NCI-H146 (cell line): ENCODE measurements at places on chromosomes 7 and 10.

- DNase-seq = no peak
These were observed 122.5 kb downstream of the CTNNA3 start for GRCh38 chr10:67573484-67573883.

GRCh38 chr7:133645884-133646391, 393.1 kb downstream of the EXOC4 start:
- DNase-seq = no peak

DNA sequence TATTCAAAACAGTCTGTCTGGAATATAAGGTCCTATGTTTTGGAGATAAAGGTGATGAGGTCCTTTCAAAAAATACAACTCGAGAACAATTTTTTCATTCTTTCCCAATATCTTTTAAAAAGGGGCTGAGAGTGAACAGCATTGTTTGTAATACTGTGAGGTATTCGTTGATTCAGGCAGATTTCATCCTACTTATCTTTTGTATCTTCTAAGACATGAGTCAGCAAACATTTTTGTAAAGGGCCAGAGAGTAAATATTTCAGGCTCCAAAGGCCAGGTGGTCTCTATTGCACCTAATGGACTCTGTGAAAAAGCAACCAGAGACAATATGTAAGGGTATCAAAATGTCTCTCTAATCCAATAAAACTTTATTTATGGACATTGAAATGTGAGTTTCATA, 8.1 kb upstream of the ANK3 start:
- no peak for DNase-seq

- DNase-seq = no peak
These were observed 10.1 kb downstream of the UNCX start for GRCh38 chr7:1242606-1243289.

DNA sequence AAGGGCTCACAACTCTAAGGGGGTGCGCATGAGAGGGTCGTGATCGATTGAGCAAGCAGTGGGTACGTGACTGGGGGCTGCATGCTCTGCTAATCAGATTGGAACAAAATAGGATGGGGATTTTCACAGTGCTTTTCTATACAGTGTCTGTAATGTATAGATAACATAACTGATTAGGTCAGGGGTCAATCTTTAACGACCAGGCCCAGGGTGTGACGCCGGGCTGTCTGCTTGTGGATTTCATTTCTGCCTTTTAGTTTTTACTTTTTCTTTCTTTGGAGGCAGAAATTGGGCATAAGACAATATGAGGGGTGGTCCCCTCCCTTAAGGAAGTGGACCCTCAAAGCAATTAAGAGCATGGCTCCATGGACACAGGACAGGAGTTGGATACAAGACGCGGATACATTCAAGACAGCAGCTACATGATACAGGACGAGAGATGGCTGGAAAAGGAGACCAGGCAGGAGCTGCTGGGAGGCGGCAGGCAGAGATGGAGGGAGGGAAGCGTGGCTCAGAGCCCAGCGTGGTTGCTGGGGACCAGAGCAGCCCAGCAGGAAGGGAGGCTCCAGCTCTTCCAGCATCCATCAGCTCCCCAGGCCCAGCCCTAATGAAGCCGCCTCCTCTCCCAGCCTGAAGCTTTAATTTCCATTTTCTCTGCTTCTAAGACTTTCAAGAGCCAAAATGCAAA, 31.6 kb downstream of the GSDME start:
- no peak for DNase-seq

GRCh38 chr7:103729026-103729425, 260.4 kb downstream of the RELN start:
- DNase-seq = no peak

- DNase-seq = no peak
These were observed 54.4 kb downstream of the ITGB8 start for GRCh38 chr7:20385126-20385525.

- no peak for DNase-seq
These were observed 123.0 kb upstream of the SFMBT2 start for GRCh38 chr10:7533657-7534479.

- peak; percentile 18 for DNase-seq
These were observed 66.9 kb upstream of the FHIP2A start for GRCh38 chr10:114754445-114755320.

- no peak for DNase-seq
These were observed 3.7 kb upstream of the PLPP4 start for GRCh38 chr10:120453319-120453718.

DNA sequence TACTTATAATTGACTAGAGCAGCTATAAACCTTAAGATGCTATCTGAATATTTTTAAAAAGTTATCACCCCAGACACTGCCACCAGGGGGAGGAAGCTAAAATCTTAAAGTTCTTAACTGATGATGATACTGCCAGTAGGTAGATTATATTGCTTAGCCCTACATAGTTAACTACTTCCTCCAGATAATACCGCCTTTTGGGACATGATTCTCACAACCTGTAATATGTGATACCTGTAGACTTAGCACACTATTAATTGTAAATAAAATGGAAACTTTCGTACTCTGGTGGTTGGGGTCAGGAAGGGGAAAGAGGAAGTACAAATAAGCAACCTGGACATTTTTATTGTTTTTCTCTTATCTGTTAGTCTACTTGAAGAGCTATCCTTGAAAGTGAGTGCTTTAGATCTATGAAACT, 268.9 kb downstream of the ADK start:
- DNase-seq = peak; percentile 49

DNA sequence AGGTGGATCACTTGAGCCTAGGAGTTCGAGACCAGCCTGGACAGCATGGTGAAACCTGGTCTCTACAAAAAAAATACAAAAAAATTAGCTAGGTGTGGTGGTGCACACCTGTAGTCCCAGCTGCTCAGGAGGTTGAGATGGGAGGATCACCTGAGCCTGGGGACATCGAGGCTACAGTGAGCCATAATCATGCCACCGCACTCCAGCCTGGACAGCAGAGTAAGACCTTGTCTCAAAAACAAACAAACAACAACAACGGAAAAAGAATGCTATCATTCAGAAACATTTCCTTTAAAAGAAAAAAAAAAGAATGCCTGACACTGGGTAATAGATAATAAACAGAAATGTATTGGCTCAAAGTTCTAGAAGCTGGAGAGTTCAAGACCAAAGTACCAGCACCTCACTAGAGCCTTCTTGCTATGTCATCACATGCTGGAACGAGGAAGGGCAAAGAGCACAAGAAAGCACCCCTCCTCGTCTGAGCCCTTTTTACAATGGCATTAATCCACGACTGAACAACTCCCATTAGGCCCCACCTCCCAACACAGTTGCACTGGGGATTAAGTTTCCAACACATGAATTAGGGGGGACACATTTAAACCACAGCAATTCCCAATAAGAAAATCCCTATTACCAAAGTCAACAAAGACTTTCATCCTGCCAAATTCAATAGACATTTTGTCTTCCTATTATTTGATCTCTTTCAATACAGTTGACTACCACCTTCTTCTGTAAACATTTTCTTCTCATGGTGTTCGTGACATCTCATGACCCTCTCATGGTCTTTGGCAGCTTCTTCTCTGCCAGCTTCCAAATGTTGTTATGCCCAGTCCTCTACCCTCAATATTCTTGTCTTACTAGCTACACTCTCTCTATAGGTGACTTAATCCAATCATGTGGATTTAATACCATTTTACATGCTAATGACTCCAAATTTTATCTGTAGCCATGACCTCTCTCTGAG, 20.0 kb downstream of the AKR1D1 start:
- DNase-seq = no peak

DNA sequence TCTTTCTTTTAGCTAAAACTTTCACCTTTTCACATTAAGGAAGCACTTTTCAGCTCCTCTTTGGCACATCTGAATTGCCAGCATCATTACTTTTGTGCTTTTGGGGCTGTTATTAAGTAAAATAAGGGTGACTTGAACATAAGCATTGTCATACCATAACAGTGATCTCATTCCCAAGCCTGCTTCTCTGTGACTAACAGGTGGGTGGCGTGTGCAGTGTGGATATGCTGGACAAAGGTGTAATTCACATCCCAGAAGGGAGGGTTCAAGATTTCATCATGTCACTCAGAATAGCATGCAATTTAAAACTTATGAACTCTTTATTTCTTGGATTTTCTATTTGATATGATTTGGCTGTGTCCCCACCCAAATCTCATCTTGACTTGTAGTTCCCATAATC, 517.4 kb upstream of the MKI67 start:
- DNase-seq = no peak
